Stimulated activated CD4-positive, alpha-beta T cell treated with anti-CD3 and anti-CD28 coated beads, Interleukin-4, amount 100 ng/mL, for 48 hours (primary cell): ENCODE measurements at places on chromosomes 7 and 10.

DNA sequence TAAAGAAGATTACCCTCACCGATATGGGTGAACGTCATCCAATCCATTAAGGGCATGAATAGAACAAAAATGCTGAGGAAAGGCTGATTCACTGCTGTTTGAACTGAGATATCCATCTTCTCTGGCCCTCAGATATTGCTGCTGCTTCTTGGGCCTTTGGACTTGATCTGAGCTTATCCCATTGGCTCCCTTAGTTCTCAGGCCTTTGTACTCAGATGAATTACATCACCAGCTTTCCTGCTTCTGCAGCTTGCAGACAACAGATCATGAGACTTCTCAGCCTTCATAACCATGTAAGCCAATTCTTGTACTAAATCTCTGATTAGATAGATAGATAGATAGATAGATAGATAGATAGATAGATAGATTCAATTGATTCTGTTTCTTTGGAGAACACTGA, 40.2 kb downstream of the CYCS start:
- no peak for DNase-seq

DNA sequence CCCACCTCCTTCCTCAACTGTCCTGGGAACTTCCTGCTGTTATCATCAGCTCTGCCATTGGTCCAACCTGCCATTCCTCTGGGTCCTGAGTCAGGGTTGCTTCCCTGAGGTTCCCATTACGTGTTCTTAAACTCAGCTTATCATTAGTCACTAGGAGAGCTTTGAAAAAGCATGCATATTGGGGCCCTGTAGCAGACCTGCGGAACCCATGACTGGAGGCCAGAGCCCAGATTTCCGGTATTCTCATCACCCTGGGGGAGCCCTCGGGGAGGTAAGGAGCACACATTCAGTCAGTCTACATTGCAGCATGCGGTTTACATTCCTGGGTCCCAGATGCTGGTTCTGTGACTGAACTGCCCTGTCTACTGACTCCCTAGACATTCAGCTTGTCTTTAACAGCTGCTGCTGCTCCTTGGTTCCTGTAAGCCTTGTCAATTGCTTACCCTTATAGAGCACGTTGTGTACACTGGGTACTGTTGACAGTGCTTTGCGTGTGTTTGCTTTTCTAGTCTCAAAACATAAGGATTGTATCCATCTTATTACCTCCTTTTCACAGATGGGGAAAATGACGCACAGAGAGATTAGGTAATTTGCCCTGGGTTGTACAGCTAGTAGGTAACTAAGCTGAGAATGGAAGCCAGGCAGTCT, 12.8 kb downstream of the CDHR3 start:
- DNase-seq: no peak

GRCh38 chr7:45703911-45704682, 129.9 kb downstream of the ADCY1 start:
- DNase-seq: no peak

DNA sequence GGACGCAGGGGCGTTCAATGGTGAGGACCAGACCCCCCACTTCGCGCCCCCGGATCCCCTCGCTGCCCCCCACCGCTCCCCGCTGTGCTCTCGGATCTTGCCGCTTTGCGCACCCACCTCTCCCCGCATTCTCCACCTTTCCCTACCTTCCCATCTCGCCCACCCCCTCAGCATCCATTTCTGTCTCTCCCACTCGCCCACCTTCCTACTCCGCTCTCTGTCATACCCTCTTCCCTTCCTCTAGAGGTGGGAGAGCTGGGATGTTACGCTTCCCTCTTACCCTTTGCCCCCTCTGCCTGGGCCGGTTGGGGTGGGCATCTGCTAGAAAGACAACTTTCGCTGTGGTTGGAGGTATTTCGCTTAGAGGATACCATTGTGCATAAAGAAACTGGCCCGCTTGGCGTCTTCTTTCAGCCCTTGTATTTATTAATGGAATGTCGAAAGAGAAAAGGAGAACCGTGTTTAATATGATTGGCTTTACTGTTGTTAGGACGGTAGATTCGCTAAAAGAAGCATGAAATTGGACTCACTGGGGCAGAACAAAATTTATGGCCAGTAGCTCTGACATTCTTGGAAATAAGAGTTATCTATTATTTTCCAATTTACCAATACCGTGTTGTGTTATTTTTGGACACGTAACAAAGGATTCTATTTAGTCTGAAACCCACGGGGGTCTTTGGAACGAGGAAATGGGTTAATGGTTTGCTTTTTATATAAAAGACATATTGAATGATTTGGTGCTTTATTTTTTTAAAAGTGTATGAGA, 873 bp downstream of the PRKAR2B start:
- DNase-seq: no peak

GRCh38 chr10:132036887-132037675, 28.7 kb upstream of the JAKMIP3 start:
- no peak for DNase-seq

DNA sequence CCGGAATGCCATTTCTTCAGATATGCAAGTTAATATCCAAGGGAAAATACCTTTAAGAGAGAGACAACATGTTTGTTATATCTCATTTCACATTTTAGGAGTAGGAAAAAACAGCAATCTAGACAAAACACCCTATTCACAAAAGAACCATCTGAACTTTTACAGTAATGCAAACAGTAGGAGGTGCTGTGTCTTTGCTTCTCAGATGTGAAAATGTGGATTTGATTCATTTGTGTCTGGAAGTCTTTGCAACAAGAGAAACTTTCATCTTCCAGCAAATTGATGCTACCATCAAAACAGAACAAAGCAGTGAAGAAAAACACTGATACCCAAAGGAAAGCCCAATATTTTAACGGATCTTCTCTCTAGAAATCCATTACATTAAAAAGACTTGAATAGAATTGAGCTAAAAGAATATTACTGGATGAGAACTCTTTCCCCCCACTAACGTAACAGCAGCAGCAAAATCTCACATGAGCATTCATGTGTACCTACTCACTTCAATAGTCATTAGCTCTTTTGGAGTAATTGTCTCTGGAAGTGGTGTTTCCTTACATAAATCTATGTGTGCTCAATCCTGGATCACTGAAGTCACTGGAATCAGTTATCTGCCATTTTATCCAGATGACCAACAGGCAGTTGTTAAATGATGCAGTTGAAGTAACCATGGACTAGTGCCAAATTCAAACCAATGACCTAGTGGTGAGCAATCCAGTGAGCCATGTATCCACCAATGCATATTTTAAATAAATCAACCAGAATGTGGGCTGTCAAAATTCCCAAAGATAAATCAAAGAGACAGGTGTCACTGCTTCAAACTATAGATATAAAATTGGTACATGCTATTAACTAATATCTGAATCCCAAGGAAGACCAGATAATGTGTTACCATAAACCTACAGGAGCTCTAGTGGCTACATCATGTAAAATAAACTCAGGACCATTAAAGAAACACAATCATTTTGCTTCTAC, 1.8 kb downstream of the SEMA3C start:
- no peak for DNase-seq

DNA sequence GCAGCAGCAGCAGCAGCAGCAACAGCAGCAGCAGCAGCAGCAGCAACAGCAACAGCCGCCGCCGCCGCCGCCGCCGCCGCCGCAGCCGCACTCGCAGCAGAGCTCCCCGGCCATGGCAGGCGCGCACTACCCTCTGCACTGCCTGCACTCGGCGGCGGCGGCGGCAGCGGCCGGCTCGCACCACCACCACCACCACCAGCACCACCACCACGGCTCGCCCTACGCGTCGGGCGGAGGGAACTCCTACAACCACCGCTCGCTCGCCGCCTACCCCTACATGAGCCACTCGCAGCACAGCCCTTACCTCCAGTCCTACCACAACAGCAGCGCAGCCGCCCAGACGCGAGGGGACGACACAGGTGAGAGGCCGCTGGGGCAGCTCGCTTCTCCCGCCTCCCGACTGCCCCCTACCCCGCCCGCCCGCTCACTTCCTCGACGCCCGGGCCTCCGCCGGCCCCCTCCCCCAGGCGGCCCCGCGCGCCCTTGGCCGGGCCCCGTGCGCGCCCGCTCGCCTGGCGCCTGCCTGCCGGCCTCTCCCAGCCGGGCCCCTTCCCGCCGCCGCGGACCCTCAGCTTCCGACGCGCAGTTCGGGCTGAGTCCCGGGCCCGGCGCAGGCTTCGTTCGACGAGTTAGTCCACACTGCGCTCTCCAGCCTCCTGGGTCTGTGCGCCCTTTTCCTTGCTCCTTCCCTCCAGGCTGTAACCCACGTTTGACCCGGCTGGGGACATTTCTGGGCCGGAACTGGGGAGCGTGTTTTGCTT, 882 bp downstream of the DLX6 start:
- no peak for DNase-seq

DNA sequence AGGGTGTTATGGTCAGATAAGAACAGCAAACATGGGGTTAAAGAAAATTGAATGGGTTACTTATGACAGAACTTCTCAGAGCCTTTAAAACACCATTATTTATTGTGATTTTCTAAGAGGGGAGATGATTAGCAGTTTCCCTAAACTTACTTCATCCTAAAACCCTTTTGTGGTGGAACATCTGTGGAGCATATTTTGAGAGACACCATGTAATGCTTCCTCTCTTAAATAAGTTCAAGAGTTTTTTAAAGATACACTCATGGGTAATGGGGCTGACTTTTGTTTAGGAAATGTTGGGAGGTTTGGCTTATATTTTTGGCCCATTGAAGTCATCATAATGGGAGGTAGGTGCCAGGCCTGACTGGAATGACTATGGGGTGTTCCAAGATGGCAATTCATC, 8.4 kb upstream of the PDCD4 start:
- no peak for DNase-seq

GRCh38 chr10:3248526-3249306, 76.1 kb upstream of the PITRM1 start:
- no peak for DNase-seq

GRCh38 chr10:52951824-52952223, 179.2 kb upstream of the MBL2 start:
- no peak for DNase-seq

- no peak for DNase-seq
These were observed 113.7 kb downstream of the LHPP start for GRCh38 chr10:124575107-124576035.

- DNase-seq: no peak
These were observed 224.3 kb downstream of the TWIST1 start for GRCh38 chr7:18893156-18893555.

DNA sequence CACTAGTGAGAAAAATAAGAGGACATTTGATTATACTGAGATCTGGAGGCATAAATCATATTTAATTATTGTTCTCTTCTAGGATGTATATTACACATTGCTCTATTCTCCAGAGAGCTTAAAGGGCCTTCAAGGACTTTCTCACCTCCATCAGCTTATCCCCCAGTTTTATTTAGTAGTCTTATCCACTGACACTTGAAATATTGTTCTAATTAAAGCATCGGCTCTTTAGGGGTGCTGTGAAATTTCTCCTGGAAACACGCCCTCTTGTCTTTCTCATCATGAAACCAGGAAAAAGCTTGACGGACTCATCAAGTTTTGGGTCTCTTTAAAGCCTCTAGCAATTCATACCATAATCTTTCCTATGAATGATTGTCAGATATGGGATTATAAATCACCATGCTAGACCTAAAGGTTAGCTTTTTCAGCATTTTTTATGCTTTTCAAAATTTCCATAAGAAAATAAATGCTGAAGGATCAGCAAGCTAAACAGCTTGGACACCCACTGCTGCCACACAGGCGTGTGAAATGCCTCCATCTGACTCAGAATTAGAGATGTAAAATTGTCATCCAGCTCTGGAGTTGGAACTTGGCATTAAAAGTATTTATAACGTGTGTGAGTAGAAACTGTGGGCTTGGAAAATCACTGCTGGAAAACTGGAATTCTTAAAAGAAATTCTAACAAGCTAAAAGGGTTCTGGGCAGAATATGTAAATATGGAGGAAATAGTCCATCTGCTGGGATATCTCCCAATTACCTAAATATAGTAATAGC, 216.3 kb downstream of the CHRM2 start:
- DNase-seq: no peak

- DNase-seq: no peak
These were observed 411.9 kb downstream of the TFEC start for GRCh38 chr7:115618676-115619075.

- DNase-seq: no peak
These were observed 502.9 kb downstream of the HTR7 start for GRCh38 chr10:90354914-90355313.

DNA sequence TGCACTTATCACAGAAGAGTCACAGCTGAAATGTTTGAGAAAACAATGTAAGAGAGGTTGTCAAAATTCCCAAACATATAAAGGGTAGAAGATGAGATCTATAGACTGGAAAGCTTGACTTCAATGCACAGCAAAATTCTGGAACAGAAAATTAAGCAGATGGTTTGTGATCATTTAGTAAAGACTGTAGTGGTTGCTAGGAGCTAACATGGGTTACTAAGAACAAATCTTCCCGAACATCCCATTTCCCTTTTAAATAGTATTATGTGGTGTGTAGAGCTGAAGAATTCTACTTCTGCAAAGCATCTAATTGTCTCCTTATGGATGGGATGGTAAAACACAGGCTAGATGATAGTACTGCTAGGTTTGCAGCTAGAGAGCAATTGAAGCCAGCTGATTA, 312.3 kb downstream of the CAMK1D start:
- DNase-seq: no peak

DNA sequence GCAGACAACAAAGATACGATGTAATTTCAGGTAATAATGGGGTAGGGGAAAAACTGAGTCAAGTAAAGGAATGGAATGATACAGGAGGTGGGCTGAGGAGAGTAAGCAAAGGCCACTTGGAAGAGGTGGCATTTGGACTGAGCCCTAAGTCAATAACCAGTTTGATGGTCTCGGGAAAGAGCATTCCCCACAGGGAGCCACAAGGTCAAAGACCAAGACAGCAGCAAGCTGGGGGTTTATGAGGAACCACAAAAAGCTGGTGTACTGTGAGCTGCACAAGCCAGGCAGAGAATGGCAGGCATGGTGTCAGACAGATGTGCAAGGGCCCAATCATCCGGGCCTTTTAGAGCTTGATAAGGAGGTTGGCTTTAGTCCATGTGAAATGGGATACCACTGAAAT, 98.7 kb downstream of the NOC3L start:
- DNase-seq: no peak

DNA sequence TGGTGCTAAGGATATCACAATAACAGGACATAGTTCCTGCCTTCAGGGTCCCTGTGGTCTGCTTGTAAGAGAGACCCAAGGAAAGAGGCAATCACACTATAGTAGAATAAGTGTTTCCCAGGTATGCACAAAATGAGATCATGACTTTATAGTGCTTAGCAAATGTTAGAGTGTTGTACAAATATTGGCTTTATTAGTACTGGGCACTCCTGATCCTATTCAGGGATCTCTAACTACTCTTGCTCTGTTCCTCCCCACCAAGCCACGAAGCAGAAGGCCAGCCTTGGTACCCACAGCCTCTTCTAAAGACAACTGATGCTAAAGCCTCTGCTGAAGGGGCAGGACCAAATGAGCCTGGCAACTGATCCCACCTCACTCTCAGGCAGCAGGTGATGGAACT, 75.1 kb downstream of the HERPUD2 start:
- DNase-seq: no peak

DNA sequence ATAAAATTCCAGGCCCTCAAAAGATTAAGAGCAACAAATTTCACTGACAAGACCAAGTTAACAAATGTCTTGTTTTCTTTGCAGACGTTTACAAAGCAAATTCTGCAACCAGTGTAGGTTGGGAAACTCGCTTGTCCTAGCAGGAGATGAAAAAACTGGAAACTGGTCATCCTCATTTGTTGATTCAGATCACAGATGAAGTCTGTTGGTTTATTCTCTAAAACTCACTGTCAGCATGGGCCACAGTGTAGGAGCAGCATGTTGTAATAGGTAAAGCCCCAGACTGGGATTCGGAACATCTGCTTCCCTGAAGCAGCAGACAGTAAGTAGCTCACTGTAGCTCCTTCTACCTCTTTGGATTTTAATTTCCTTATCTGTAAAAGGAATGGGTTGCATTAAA, 31.5 kb downstream of the PANK1 start:
- DNase-seq: no peak
